ENCODE measurements at places on chromosomes 5 and 9.

DNA sequence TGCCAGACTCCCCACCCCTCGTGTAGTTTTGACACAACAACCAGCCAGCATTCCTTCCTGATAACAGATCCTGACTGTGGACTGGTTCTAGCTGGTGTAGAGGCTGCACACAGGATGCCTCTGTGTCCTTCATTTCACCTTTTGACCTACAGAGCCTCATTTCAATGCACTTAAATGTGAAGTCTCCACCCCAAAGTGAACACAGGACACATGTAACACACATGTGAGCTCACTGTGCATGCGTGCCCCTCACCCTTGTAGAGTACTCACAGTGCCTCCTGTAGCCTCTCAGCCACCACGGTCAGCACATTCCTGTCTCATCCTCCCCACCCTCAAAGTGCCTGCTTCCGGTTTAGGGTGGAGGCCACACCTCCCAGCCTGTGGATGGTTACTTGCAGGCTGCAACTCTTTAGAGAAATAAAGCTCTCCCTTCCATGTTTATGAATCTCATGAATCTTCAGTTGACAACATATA lies 11.6 kb upstream of the NKD2 start:
- DNase-seq = no peak

DNA sequence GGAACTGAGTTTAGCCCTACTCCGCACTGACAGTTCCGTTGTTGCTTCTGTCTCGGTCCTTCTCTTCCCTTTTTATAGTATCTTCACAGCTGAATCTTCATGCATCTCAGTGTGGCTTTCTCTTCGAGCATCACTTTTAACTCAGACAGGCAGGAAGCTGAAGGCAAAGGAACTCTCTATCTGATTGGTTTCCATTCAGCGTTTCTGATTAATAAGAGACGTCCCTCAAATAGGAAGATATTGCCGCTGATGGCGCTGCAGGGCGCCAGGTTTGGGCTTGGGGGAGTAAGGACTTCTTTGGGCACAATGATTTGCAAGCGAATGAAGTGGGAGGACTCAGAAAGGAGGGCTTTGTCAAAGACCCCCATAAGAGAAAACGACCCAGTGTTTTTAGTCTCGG lies at the start of gene CDH9:
CDH9 (minus strand) TSS at position 111 of the 400 bp plus-strand sequence. CDS start 50,253 bp downstream, outside the sequence.
- no peak for DNase-seq

GRCh38 chr9:82970359-82970758 lies 92.6 kb downstream of the RASEF start:
- DNase-seq = no peak

- no peak for DNase-seq
These were observed 133.7 kb downstream of the KIF4B start for GRCh38 chr5:155147222-155147621.

GRCh38 chr9:93953496-93954433 lies 1.4 kb downstream of the BARX1 start:
- no peak for DNase-seq

DNA sequence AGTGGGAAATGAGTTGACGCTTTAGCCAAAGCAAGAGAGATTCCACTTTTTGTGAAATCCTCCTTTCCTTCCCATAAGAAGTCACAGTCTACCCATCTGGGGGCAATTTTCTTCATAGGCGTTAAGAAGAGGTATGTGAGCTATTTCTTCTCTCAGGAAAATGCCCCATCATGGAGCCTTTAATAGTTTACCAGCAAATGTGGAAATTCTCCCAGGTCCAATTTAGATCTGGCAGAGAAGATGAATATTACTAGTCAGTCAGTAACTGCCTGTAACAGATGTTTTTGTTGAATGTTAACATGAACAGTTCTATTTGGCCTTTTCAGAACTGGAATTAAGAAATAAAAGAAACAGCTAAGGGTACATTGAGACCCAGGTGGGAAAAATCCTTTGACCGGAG lies 156.4 kb upstream of the RFX3 start:
- no peak for DNase-seq

- no peak for DNase-seq
These were observed 366.2 kb upstream of the GRAMD2B start for GRCh38 chr5:126056851-126057622.

DNA sequence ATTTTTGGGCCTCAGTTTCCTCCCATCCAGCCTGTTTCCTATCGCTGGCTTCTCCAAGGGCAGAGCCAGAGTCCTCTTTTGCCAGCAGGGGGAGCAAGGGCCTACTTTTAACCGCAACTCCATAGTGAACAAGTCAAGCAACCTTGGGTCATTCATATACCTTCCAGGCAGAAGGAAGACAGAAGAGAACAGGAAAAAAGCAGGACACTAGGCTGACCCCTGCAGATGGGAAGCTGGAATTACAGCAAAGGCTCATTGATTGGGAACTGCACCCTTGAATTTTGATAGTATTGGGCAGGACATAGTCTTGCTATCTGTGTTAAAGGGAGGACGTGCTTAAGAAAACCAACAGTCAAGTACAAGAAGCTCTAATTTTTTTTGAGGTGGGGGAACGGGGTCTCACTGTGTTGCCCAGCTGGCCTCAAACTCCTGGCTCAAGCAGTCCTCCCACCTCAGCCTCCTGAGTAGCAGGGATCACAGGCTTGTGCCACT lies 30.1 kb downstream of the QRFP start:
- DNase-seq = peak; percentile 51

DNA sequence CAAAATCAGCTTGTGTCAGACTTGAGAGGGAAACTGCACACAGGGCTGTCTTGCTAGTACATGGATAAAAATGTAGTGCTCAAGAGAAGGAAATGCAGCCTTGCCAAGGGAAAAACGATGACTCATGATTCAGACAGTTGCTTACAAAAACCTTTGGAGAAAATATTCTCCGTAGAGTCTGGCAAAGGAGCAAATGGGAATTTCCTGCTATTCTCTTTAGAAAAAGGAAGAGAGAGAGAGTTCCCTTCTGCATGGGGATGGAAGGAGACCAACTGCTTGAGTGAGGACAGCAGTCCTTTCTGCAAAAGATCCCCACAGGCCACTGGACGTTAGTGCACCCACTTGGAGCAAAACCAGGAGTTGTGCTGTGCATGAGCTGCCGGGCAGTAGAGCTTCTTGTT lies 7.6 kb downstream of the IFNB1 start:
- DNase-seq = no peak

- no peak for DNase-seq
These were observed 5.3 kb downstream of the C1QTNF3 start for GRCh38 chr5:34037726-34038125.

Data from stimulated activated CD4-positive, alpha-beta T cell treated with anti-CD3 and anti-CD28 coated beads, Interleukin-4, amount 100 ng/mL, for 1 hour (primary cell).